ENCODE measurements at places on chromosomes 3 and 15.

DNA sequence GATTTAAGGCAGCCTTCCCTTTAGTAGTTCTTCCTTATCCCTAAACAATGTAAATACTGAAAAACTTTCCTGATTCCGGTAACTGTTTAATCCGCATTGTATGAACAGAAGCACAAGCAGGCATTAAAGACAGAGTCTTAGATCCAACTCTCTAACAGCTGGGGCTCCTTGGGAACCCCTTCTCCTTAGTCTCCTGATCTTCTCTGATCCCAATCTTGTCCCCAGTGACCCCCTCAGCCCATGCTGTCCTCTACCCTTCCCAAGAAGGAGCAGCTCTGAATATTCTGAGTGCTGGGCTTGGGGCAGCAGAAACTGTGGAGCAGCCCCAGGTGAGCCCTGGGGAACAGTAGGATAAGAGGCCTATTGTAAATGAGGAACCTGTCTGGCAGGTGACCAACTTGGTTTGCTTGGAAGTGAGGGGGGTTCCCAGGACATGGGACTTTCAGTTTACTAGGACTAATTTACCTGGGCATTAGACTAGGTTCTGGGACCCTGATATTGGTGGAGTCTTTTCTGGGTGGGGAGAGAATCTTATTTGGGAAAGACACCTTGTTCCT, 13.0 kb upstream of the SLC30A4 start:
- no peak for DNase-seq

GRCh38 chr15:35112346-35112745, 27.3 kb upstream of the NANOGP8 start:
- DNase-seq: no peak

- no peak for DNase-seq
These were observed 8.5 kb downstream of the SLC25A36 start for GRCh38 chr3:140950144-140950543.

DNA sequence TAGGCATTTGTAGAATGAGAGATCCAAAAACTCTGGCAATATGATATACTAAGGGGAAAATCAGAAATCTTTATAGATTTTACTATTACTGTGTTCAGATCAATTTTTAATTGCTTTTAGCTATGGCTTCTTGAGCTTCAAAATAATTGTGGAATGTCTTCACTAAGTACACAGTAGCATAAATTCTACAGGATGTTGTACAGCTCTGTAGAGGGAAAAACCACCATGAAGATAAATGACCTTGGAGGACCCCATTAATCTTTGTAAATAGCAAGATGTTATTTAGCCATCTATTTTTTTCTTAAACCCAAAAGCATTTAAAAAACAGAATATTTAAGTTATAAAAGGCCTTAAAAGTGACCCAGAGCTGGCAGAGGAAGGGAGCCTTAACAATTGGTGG, 43.9 kb upstream of the FNDC3B start:
- DNase-seq: no peak

- DNase-seq: no peak
These were observed 45.6 kb downstream of the NME9 start for GRCh38 chr3:138284079-138284478.

DNA sequence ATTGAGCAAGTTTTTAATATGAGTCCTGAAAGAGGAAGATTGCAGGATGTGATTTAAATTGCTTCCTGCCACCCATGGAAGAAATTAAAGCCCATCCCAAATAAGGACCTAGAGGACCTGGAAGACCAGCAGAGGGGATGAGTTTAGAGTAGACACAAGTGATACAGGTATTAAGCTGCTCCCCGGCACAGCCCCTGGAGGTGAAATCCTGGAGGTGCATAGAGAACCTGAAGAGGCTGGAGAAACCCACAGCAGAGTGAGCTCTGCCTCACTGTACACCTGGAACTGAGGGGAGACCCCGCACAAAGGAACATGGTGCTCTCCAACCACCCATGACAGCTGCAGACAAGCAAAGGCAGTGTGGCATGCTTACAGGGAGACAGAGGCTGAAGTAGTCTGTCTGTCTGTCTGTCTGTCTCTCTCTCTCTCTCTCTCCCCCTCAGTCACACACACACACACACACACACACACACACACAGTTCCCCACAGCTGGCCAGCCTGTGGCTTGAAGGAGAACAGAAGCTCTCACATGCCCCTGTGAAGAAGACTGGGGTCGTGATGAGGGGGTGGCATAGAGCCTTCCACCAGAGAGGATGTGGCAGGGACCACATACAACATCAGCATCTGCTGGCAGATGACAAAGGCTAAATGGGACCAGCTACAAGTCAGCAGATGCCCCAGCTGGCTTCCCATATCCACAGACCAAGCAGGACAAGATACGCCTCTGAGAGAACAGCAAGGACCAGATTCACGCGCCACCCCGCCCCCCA, 38.1 kb downstream of the FSIP1 start:
- peak; percentile 2 for DNase-seq

DNA sequence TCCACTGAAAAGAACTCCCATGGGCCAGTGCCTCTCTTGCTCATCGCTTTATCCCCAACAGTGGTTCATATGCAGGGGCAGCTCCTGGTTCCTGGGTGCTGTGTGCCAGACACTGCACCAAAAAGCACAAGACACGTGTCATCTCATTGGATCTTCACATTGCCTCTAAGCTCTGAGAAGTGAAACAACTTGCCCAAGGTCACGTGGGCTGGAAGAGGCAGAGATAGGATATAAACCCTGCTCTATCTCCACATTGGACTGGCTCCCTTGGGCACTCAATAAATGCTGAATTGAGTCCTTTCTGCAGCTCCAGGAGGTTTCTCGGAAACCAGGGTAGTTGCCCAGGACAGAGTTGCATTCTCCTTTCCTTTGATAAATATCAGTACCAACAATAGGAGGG, 88.1 kb downstream of the SRGAP3 start:
- no peak for DNase-seq

DNA sequence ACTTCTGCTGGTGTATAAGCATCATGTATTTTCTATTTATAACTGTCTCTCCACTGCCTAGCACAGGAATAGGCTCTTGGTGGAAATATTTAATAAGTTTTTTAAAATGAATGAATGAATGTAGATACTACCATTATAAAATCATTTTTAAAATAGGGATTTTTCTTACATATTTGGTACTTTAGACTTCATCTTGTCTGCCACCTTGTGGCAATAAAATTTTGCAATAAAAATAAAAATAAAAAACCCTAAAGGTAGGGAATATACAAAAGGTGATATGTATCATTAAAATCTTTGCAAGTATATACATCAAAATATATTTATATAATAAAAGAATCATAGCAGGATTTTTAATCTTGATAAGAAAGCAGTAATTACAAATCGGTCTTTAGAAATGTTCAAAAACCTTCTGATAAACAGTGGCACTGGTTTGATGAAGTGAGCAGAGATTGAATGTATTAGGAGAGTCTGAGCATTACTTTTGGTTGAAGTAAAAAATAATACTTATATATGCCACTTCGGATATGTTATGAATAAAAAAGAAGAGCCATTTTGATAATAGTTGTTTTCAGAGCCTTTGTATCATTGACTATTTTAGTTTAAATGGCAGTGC, 95.2 kb downstream of the SPATA16 start:
- no peak for DNase-seq

DNA sequence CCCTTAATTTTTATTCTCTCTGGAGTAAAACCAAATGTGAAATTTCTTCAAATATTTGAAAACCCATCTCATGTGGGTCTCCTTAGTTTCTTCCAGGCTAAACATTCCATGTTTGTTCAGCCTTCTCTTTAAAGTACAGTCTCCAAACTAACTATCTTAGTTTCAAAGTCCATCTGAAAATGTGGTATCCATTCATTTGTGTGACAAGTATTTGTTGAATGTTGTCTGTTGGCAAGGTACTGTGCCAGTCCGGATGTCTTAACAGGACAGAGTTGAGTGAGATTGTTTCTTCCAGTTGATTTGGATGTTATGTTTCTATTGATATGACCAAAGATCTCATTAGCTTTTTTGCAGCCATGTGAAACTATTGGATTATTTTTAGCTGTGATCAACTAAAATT, 347.4 kb downstream of the THSD4 start:
- no peak for DNase-seq

DNA sequence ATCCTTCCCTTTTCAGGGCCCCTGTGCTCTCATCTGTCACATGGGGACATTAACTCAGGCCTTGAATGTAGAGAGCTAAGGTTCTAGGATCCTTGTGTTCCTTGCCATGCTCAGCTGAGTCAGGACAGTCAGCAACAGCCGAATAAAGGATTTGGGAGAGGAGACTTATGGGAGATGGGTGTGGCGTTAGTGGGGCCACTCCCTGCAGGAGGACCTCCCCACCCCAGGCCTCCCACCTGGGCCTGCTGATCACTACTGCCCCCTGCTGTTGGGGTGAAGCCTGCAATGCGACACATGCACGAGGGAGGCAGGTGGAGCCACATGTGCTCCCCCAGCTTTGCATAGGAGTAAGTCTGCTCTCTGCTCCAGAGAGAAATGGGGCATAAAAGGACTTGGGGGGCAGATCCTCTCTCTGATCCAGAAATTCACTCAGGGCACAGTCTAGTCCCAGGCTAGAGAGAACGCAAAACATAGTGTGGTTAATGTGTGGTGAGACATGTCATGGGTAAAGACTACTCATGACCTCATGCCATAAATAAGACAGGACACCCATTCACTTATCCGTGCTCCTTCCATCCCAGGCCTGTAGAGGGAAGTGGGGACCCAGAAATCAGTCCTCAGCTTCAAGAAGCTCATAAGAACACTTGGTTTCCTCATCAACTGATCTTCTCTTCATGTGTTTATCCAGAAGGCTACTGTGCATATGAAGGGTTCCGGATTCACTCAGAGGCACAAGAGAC, 19.4 kb downstream of the RBP1 start:
- peak; percentile 46 for DNase-seq

- DNase-seq: no peak
These were observed 650.4 kb downstream of the FHIT start for GRCh38 chr3:60600848-60601247.

- no peak for DNase-seq
These were observed 191.6 kb upstream of the MEIS2 start for GRCh38 chr15:37291920-37292319.

DNA sequence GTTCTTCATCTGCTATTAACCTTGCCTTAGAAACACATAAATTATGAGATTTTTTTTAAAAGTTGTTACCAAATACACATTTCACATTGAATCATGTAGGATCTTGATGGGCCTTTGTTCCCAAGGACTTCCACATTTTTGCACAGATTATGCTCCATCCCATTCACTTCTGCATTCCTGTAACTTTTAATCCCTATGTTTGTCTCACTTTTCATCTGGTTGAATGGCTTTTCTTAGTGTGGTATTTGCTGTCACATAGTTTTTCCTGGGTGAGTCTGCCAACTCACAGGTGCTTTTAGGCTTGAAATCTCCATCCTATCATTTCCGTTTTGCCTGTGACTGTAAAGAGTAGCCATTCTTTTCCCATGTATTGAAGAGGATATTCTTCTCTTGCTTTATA, 297.2 kb upstream of the TPRG1 start:
- DNase-seq: no peak

- DNase-seq: no peak
These were observed 18.8 kb upstream of the SATB1 start for GRCh38 chr3:18443665-18444594.

DNA sequence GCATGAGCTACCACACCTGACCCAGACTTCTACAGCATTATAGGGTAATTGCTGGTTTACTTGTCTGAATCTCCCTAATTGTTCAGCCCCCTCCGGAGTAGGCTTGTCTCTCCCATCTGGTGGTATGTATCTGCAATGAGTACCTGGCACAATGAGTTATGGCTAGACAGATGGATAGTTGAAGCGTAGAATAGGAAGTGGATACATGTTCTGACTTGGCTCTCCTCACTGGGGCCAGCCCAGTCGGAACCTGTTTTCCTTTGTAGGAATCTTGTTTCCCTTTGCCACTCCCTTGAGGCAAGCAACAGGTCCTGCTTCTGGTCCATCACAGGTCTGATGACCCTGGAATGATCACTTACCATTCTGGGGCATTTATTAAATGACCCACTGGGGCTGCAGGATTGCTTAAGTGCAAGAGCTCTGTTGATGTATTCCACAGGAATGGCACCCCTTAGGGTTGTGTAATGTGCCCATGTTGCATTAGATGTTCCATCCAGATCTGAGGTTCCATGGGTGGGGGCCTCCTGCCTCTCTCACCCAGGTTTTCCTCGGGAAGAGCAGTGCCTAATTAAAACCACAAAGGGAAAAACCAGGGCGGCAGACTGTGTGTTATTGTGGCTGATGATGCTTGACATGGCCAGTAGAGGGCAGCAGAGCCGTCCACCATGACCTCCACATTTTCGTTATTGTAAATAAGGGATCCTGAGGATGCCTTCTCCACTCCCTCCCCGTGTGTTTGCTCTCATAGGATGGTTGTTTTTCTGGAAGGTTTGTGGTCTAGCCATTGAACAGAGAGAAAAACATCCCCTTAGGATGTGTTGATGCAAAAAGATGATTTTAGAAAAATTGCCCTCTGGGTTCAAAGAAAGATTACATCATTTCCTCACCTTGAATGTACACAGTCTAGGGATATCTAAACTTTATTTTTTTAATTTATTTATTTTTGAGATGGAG, 58.0 kb downstream of the CMTM8 start:
- peak; percentile 63 for DNase-seq

DNA sequence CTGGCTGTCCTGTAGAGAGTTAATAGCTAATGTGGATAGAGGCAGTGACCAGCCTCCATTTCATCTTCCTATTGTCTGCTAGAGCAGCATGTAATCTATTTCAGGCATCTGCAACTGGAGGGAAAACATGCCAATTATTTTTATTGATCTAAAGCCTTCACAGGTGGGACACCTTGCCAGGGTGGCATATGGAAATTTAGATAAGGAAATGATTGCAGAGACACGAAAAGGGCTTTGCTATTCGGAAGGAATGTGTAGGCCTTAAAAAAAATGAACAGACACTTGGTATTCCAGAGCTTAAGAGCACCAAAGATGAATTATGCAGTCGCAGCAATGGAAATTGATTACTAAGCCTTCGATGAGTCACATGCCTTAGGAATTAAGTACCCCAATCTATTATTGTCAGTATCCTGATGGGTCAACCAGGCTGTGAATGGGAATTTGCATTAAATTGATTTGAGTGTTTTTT, 454.7 kb downstream of the SQOR start:
- no peak for DNase-seq

All from GM12865 (cell line).